BE2C (cell line): ENCODE measurements at places on chromosomes 7 and 10.

DNA sequence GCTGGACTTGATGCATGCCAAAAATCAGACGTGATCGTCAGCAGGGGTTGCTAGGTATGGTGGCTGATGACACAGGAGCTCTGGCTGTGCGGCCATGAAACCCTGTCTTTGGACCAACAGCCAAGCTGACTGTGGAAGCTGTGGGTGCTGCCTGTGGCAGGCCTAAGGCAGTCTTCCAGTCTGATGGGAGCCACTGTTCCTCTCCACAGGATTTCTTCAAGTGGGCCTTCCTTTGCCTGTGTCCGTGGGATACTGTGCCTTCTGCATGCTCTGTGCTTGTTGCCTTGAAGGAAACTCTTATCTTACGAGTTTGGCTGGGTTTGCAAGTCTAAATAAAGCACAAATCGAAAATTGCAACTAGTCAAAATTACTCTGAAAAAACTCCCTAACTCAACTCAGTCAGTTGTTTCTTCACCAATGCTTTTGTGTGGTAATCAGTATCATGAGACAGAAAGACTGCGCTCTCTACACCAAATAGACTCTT, 101.9 kb upstream of the PDLIM1 start:
- DNase-seq = no peak

GRCh38 chr7:65235586-65235985, 138.1 kb upstream of the ZNF92 start:
- DNase-seq = peak; percentile 25

DNA sequence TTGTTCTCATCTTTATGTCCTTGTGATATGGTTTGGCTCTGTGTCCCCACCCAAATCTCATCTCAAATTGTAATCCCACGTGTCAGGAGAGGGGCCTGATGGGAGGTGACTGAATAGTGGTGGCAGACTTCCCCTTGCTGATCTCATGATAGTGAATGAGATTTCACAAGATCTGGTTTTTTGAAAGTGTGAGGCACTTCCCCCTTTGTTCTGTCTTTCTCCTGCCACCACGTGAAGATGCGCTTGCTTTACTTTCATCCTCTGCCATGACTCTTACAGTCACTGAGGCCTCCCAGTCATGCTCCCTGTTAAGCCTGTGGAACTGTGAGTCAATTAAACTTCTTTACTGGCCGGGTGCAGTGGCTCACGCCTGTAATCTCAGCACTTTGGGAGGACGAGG, 161.0 kb downstream of the HERPUD2 start:
- DNase-seq = no peak

GRCh38 chr7:4958477-4959301, at the start of gene MMD2:
Gene MMD2, minus strand, starts transcription at chr7:4959187. Its CDS starts 170 bp downstream, at chr7:4959017.
- DNase-seq = no peak

DNA sequence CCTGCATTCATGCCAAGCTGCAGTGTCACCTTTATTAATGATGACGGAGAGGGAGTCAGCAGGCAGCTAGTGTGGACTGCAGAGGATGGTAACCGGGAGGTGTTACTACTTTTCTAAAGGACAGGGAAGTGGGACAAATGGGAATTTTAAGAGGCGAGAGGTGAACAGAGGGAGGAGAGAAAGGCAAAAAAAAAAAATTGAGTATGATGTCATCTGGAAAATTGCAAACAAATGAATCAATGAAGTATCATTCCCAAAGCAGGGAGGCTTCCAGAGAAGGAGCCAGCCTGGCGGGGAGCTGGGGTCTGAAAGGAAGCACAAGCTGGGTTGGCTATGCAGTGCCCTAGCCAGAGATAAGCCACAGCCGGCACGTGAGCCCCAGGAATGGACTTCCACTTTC, 12.9 kb downstream of the FRG2B start:
- DNase-seq = no peak

- DNase-seq = peak; percentile 85
Observed at GRCh38 chr10:30687698-30688213, 58.2 kb upstream of the LYZL2 start.

DNA sequence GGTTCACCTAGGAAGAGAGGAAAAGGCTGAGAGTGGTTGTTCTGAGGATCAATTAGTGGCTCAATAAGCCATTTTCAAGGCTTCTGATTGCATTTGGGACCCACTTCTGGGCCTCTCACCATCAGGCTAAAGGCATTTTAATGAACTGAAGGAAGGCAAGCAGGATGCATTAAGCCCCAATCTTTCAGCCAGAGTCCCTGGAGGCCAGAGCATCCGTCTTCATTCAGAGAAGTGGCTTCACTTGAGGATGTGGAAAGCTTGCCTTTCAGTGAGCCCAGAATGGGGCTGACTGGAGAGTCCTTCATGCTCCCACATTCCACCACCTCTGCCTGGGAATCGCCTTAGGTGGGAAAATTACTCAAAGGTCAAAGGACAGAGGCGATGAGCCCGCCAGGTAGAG, 41.8 kb downstream of the COL17A1 start:
- DNase-seq = no peak

DNA sequence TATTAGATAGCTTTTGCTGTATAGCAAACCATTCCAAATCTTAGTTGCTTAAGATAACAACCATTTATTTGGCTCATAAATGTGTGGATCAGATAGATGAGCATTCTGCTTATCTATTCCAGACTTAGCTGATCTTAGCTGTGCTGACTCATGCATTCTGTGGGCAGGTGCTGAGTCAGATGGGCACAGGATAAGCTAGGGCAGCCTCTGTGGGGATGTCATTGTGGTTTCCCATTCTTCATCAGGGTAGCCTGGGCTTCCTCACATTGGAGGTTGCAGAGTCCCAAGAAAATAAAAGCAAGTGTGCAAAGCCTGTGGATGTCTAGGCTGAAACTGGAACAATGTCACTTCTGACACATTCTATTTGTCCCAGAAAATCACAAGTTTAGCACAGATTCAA, 917.0 kb downstream of the TYW1 start:
- DNase-seq = no peak

DNA sequence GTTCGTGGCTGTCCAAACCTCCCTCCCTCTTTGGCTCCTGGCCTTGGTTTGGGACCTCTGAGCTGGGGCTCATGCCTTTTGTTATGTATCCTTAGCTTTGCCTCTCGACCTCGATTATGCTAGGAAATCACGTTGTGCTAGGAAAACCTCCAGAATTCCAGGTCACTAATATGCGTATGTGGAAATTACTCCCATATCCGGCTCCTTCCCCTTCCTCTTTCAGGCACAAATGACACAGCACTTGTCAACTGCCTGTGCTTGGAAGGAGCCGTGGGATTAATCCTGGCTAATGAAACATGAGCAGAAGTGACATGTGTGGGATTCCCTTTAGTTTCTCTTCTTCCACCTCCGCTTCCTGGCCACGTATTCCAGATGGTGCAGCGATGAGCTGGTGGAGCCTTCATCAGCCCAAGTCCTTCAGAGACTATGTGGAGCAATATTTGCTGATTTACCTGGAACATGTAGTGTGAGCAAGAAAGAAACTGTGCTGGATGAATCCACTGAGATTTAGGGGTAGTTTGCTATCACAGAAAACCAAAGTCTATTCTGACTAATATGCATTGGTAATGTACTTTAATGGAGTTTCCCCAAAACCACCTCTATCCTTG, 149.2 kb downstream of the REEP3 start:
- DNase-seq = no peak

DNA sequence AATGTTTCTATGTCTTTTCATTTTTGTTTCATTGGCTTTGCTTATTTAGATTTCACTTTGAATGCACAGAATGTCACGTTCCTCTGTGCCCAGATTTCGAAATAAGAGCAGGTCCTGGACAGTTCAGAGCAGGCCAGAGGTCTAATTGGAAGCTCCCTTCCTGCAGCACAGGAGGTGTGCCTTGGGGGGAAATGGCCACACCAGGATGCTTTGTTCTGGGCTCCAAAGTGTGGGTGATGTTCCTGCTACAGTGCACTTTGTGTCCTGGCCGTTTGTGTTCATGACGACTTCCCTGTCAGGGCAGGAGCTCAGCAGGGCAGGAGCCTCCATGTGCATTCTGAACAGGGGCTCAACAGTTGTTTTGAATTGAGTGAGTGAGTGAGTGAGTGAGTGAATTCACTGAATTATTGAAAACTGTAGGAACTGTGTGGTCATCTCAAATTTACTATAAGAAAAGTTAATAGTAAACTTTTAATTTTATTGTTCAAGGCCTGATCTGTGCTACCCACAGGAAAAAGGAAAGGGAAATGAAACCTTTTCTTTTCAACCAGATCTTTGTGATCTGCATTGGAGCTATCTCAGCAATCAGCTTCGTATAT, 109.5 kb upstream of the GJD4 start:
- no peak for DNase-seq

GRCh38 chr10:44680764-44681163, 230.4 kb upstream of the TMEM72 start:
- DNase-seq = no peak

- no peak for DNase-seq
Observed at GRCh38 chr10:117417196-117417595, 42.0 kb upstream of the PDZD8 start.

DNA sequence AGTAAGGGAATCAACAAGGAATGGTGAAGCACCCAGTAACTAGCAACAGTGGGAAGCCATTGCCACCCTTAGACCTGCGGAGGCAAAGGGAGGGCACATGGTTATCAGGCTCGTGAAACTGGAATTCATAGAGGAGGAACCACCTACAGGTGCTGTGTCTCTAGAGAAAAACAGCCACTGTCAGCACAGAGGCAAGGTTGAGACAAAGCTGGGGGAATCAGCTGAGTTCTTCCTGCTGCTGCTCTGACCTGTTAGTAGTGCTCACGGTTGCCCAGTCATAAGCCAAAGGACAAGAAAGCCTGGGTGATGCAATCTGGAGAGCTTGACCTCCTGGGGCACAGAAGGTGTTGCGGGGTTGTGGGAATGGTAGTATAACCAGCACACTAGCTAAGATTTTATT, 110.1 kb downstream of the TPST1 start:
- no peak for DNase-seq

DNA sequence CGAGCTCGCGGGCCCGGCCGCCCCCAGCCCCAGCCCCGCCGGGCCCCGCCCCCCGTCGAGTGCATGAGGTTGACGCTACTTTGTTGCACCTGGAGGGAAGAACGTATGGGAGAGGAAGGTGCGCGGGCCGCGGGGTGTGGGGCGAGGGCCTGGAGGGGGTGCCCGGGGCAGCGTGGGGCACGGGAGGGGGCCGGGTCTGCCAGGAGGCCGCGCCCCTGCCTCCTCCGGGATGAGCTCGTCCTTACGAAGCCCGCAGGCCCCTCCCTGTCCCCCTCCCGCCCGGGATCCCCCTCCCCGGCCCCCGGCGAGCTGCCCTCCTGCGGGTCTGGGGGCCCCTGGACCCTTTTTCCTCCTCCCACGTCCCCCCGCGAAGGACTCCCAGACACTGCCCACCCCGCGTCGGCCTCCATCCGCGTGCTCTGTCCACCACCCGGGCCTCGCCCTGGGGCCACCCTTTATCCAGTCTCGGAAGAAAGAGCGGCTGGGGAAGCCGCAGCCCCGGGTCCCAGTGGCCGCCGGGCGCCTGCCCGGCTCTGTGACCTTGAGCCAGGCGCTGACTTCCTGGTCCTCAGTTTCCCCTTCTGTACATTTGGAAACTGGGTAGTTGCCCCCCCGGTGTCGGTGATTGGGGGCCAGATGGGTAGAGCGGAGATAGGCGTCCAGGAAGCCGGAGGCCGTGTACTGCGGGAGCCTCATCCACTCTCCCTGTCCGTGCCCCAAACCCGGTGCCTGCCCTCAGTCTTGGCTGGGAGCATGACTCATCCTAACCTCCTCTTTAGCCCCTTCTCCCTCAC, 521 bp downstream of the LIMK1 start:
- DNase-seq = peak; percentile 50

DNA sequence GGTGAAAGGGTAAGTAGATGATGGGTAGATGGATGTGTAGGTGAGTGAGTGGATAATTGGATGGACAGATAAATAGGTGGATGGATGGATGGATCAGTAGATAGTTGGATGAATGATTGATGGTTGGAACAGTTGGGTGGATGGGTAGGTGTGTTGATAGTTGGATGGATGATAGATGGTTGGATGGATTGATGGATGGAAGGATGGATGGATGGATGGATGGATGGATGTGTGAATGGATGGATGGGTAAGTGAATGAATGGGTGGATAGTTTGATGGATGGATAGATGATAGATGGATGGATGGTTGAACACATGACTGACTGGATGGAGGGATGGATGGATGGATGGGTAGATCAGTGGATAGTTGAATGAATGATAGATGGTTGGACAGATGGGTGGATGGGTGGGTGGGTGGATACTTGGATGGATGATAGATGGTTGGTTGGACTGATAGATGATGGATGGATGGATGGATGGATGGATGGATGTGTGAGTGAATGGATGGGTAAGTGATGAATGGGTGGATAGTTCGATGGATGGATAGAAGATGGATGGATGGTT, 37.0 kb downstream of the PDGFA start:
- no peak for DNase-seq

DNA sequence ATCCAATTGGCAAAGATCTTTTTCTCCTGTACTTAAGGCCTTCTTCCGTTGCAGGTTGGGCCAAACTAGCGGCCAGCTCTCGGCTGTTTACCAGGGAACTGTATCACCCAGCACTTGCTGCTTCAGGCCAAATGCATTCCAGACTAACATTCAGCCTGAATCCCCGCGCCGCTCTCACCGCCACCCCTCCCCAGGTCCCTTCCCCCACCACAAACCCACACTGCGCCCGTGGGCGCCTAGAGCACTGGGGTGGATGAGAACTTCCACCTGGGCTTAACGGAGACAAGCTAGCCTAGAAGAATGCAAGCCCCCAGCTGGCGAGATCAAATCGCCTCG, 676 bp downstream of the TCAF1 start:
- peak; percentile 53 for DNase-seq

DNA sequence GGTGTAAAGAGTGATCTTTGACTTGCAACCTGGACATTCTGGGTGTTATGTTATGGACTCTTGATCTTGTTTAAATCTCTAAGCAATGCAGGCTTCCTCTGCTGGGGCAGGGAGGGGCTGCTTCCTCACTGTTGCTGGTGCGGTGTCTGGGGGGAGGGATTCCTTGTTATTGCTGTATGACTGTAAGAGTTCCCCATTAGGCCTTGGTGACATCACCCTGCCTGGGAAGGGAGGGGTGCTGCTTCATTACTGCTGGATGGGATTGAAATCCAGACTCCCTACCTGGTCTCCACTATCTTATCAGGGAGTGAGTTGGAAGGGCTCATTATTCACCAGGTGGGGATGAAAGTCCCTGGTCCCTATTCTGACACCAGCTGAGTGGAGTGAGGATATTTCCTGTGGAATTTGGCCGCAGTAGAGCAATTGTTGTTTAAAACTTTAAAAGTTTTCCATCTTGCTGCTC, 8.8 kb downstream of the OGDH start:
- DNase-seq = no peak

- DNase-seq = no peak
Observed at GRCh38 chr7:66576646-66577045, 52.0 kb upstream of the KCTD7 start.

DNA sequence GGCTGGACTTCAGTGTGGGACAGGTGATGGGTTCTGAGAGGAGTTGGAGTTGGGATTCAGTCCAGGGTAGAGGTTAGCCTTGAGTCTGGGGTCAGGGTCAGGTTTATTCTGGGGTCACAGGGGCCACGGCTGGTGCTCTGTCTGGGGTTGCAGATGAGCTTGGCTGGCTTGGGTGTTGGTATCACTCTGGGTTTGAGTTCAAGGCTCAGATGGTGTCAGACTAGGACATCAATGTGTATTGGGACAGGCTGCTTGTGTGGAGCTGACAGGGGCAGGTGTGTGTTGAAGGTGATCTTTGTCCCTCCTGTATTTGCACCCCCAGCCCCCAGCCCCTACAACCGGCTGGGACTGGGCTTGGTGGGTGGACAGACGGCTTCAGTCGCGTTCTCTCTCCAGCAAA, 26.8 kb downstream of the TMEM270 start:
- no peak for DNase-seq

GRCh38 chr7:98998821-98999725, 120.7 kb downstream of the TRRAP start:
- no peak for DNase-seq

GRCh38 chr7:157650801-157651200, 314.0 kb downstream of the DNAJB6 start:
- DNase-seq = no peak
